ENCODE measurements at places on chromosomes 6 and 20.

DNA sequence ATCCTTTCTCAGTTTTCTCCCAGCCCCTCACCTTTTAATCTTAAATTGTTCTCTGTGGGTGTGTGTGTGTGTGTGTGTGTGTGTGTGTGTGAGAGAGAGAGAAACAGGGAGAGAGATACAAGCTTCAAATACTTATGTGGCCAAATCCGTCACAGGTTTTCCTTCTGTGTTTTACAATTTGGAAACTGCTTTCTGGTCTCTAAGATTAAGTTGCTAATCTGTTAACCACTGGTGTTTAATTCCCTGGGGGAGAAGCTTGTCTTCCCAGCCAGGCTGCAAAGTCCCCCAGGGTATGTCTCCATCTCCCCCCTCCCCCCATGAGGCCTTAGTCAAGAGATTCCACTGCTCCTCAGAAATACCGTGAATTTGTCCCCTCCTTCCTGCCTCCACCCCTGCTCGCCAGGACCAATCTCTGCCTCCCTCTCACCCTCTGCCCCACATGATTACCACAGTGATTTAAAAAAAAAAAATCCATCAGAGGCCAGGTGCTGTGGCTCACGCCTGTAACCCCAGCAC lies 49.0 kb downstream of the RIPOR3 start:
- no peak for DNase-seq

DNA sequence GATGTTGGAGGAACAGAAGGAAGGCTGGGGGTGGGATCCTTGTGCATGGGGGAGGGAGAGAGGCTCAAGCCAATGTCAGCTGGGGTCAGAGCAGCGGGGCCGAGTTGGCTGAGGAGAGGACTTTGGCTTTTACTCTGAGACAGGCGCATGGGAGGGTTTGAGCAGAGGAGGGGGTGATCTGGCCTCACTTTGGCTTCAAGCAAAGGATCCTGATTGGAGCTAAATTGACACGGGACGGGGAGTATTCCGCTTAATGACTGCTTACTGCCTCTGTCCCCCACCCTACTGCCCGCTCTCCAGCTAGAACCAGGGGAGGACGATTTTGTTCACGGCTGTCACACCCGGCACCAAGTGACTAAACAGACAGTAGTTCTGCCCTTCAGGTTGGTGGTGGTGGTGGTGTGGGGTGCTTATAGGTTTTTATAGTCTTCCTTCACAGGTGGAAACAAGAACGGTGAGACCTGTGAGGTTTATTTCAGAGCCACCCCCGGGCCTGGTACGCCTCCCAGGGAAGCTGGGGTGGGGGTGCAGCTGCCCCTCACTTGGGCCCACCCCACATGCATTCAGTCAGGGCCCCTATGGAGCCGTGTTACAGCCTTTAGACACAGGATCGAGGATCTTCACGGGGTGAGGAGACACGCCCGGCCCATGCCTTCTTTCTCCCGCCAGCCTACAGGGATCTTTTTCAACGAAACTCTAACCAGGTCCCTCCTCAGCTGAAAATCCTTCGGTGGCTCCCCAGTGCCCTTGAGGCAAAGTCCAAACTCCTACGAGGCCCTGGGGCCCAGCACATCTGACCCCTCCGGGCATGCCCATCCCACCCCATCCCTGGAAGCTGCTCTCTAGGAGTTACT lies 1.3 kb upstream of the SNAI1 start:
- DNase-seq, result no peak

GRCh38 chr6:148367411-148368024 lies 24.9 kb downstream of the SASH1 start:
- DNase-seq, result no peak

DNA sequence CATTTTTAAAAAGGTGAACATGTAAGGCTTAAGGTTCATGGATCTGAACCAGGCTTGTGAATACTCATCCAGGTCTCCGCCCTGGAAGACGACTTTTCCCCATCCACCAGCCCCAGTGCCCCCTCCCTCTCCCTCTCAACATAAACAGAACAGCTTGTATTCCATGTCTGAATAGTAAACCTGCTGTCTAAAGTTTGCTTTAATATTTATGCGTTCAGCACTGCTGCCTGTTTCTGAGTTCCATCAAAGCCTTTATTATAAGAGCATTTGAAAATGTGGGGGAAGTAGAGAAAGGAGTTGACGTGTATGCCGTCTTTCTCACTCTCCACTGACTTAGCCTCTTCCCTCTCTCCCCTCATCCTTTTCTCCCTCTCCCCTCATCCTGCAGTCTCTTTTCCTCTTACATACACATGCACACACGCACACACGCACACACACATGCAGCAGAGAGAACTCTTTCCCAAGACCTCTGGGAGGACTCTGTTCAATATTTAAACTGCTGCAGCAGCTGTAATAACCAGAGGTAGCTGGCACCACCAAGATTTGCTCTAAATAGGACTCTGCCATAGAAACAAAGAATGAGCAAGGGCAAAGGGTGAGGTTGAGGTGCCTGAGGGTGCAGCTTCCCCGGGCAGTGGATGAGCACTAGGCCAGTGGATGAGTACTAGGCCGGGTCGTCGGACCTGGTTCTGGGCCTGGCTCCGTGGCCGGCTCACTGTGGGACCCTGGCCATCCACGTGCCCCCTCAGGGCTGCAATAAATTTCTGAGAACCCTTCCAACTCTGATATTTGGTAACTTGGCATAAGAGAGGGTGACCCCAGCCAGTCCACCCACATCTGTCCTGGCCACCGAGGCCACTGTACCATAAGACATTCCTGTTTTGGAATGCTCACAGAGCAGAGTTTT lies 35.4 kb upstream of the VSTM2L start:
- DNase-seq, result no peak

DNA sequence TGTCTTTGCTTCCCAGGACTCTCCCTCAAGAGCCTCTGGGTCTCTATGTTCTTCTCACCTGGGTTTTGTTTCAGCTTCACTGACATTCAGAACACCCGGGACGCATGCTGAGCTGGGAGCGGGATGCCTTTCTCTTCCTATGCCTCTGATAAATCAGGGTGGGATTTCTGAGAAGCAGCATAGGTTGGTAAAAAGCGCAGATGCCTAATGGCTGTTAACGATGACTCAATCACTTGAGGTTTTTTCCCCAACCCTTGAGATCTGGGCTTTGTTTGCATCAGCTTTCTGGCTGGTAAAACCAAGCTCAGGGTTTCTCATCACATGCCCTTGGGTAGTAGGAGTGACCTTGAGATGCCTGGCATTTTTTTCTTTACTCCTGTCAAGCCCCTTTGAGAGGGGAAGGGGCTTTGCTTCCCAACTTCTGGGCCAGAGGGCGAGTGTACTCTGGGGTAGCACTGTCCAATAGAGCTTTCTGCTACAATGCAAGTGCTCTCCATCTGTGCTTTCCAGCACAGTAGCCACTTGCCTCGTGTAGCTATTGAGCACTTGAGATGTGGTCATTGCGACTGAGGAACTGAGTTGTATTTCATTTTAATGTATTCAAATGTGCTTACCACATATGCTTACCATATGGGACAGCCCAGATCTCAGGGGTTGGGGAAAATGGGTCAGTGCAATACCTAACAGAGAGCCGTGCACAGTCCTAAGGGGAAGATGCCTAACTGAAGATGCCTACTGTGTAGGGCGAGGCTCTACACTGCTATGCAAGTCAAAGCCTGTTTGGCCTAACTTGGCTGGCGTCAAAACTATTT lies 69.1 kb downstream of the PPP1R14C start:
- no peak for DNase-seq

DNA sequence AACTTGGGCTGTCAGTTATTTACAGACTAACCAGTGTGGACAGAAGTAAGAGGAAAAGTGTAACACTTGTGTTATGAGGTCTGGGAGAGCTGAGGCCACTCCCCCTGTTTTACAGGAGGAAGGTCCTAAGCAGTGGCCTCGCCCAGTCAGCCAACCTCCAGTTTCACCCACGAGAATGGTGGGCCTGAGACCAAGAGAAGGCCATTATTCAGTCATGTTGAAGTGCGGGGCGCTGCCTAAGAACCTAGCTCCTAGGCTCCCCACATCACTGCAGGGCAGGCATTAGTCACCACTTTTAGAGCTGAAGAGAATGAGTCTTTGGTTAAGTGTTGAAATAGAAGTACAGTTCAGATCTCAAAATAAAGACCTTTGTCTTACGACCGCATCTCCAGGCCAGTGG lies 27.9 kb downstream of the CDYL start:
- DNase-seq, result no peak

- DNase-seq, result no peak
These were observed 24.0 kb upstream of the DDO start for GRCh38 chr6:110439356-110439755.

DNA sequence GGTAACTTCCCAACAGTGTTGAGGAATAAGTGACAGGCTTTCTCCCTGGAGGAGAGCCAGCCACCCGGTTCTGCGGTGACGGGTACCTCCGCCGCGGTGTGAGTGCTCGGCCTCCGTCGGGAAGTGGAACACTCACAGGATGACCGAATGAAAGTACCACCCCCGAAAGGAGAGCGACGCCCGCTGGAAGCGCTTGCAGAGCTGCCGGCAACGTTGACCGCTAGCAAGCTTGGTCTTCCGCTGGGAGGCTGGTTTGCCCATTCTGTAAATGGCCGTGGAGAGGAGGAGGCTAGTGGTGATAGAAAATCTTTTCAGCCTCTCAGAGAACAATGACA lies 614 bp upstream of the TMEM242 start:
- peak; percentile 8 for DNase-seq

DNA sequence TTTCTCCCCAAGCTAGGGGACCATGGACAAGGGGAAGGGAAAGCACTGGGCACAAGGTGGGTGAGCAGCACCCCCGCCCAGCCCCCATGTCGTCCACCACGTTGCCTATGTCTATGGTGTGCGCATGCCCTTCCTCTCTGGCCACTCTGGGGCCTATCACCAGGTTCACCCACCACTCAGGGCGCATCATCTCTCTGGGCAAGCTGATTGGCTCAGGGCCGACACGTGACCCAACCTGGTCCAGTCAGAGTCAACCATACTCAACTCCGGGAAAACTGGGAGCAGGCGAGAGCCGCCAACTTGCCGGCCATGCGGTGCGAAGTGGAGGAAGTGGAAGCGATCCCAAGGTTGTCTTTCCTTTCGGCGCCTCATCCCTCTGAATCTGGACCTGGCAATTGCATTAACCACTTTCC lies 25.9 kb downstream of the ACSS1 start:
- DNase-seq, result no peak

- DNase-seq, result no peak
These were observed 13.8 kb upstream of the GTF3C6 start for GRCh38 chr6:110944681-110945151.

DNA sequence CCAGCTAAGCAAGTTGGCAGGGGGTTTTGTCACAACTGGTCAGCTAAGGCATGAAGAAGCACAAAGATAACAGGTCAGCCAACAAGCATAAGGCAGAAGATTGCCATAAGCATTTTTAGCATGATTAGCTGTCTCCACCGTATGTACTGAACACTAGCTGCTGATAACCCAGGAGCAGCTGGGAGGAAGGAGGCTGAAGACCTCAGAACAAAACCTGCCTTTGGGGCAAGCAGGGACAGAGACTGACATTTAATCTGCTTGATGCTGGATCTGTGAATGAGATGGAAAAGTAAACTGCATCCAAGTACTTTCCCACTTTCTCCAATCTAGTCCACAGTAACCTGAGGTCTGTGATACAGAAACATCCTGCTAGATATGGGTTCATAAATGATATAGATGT lies 353.0 kb upstream of the MAP3K7 start:
- no peak for DNase-seq

DNA sequence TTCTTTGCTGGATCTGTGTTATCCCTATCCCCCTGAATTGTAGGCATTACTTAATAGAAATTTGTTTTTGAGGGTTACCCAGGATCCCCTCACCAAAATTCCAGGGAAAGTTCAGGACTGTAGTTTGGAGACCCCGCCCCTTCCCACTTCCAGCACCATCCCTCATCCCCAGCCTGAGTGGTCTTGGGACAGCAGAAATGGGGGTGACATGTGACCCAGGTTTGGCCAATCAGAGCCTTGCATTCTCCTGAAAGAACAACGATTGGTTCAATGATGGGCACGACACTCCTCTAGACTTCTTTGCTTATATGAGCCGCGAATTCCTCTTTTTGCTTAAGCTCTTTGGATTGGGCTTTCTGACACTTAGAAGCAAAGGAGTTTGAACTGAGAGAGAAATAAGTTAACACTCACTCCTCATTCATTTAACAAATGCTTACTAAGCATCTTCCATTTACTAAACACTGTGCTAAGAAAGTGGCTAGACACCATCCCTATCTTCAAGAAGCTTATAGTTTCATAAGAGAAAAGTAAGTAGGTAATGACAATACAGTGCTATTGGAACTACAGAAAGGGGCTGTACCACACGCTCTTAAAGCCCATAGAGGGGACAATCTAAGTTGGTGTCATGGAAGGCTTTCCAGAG lies 24.9 kb upstream of the PAQR8 start:
- DNase-seq, result no peak
